ENCODE measurements at places on chromosomes 12 and 14.

GRCh38 chr12:48961331-48961730 lies 4.0 kb upstream of the ARF3 start:
- DNase-seq: no peak

GRCh38 chr12:54522243-54522642 lies 24.7 kb downstream of the NCKAP1L start:
- no peak for DNase-seq

DNA sequence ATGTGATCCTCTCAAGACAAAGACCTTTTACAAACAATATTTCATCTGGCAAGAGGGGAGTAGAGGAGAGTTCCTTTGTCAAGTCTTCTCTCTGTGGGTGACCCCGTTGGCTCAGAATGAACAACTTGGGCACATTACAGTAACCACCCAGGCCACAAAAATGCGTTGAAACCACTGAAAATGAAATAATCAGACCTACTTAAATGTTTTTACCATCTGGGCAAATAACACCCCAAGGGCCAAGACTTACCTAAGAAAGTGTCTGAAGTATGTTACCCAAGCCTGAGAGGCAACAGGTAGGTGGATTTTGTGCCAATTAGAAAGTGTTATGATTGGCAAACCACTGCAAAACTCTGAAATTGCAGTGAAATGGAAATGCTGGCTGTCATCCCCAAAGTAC lies 1.3 kb downstream of the TC2N start:
- no peak for DNase-seq

- no peak for DNase-seq
Observed at GRCh38 chr12:103854372-103854973, 13.4 kb upstream of the NT5DC3 start.

- no peak for DNase-seq
Observed at GRCh38 chr12:72295744-72296143, 23.6 kb downstream of the TRHDE start.

- DNase-seq: no peak
Observed at GRCh38 chr14:56065621-56066290, 52.5 kb upstream of the PELI2 start.

GRCh38 chr12:110466791-110467190 lies 1.3 kb downstream of the GPN3 start:
- no peak for DNase-seq
